ENCODE measurements at places on chromosomes 1 and 21.

DNA sequence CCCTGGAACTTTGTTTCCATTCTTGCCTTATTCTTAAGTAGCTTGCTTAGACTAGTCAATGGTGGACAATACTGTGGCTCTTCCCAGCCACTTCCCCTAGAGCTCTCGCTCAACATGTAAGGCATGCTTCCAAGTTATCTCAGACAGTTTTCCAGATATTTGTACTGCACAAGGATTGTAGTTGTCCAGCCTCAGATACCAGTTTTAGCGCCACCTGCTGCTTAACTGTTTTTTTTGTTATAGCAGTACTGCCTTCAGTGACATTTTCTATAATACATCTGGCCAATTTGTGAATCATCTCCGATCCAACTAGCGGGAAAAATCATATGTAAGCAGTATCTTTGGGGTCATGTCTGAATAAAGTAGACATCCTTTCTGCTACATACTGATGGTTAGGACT lies 346.7 kb upstream of the ADGRL4 start:
- no peak for DNase-seq

DNA sequence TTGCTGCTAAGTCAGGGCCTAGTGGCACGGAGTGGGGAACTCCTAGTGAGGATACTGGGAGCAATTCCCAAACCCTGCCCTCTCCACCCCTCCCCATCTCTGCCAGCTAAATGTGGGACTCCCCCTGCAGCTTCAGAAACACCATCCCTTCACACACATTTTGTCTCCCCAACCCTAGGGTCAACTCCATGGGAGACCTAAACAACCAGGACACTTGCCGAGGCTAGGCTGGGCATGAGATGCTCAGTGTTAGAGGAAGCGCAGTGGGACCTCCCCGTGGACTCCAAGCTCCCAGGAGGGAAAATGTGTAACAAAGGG lies 1.5 kb downstream of the RNF186 start:
- no peak for DNase-seq

GRCh38 chr1:212600980-212601379 lies 7.6 kb upstream of the ATF3 start:
- DNase-seq: no peak

DNA sequence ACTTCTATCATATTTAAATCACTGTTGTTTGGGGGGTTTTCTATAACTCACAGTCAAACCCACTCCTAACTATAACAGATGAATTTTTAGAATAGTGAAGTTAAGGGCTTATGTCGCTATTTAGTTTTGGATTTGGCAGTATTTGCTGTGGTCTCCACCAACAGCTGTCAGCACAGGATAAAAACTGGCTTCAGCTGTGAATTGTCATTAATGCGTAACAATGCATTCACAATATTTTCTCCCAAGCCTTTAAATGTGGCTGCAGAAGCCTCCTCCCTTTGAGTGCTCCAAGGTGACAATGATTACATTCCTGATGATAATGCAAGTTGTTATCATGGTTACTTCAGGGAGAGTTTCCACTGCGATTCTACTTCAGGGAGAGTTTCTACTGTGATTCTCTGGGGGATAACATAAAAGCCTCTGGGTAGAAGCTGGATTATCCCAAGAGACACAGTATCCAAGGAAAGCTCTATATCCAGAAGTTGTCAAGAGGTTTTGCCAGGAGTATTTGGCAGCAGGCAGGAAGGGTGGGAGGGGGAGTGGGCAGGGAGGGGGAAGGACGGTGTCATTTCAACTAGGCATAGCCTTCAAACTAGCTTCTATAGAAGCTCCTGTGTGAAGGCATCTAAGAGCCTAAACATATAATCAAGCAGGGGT lies 14.9 kb upstream of the SMIM12 start:
- no peak for DNase-seq

DNA sequence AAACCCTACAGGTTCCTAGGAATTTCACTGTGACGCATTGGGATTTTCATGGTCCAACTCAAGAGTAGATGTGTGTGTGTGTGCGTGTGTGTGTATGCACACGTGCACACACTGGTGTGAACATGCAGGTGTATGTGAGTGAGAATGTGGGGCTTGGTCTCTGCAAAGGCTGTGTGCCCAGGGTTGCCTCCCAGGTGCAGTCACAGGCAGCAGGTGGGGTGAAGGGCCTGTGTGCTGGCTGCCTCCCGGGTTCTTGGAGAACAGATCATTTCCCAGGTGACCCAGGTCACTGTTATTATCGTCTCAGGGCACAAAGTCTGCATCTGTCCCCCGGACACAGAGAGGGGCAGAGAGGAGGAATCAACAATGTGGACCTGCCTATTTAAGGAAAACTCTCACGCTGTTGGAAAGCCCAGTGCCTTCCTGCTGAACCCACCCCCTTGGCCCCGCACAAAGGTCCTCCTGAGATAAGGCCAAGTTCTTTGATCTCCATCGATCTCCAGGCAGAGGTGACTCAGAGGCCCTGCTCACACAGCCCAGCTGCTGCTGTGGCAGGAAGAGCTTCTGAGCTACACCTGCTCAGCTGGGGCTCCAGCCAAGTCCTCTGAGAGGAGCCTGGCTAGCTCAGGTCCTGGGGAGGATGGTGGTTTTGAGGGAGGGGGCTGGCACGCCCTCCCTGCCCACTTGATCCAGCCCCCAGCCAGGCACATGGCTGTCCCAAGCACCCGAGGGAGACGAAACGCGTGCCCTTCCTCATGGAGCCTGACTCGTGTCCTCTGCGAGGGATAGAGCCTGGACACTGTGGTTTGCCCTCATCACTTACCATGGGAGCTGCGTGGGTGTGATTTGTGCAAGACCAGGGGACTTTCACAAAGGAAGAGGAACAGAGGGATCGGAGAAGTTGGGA lies 134.0 kb upstream of the ARHGEF16 start:
- no peak for DNase-seq

- peak; percentile 85 for DNase-seq
These were observed 7.3 kb downstream of the F11R start for GRCh38 chr1:161013488-161014230.

GRCh38 chr1:69707103-69707502 lies 139.4 kb downstream of the LRRC7 start:
- no peak for DNase-seq

DNA sequence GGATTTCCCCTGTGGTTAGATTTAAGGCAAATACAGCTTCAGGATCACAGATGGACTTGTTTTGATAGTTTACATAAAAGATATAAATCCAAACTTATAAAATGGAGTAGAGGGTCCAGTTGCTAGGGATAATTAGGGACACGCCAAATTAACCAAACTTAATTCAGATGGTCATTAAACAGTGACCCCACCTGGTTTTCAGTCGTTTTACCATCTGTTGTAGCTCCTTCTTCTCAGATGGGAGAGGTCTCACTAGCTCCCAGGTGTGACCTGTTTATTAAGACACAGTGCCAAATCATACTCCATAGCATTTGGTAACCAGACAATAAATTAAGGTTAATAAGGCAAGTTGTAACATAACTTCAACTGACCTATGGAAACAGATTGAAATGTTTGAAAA lies 8.1 kb upstream of the GADD45A start:
- no peak for DNase-seq

DNA sequence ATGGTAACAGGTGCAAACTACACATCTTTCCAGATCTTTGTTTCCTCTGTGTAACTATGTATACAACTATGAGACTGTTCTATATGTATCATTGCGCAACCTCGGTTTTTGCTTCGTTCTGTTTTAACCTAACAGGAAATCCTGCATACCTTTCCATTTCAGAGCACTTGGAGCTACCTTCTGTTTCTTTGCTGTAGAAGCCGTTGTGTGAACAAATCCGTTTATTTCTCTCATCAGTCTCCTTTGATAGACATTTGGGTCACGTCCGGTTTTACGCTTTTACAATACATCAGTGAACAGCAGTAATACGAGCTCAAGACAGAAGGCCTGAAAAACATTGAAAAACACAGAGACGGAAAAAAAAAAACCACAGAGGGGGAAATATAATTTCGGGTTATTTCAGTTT lies 10.5 kb downstream of the ATP5IF1 start:
- DNase-seq: peak; percentile 67

DNA sequence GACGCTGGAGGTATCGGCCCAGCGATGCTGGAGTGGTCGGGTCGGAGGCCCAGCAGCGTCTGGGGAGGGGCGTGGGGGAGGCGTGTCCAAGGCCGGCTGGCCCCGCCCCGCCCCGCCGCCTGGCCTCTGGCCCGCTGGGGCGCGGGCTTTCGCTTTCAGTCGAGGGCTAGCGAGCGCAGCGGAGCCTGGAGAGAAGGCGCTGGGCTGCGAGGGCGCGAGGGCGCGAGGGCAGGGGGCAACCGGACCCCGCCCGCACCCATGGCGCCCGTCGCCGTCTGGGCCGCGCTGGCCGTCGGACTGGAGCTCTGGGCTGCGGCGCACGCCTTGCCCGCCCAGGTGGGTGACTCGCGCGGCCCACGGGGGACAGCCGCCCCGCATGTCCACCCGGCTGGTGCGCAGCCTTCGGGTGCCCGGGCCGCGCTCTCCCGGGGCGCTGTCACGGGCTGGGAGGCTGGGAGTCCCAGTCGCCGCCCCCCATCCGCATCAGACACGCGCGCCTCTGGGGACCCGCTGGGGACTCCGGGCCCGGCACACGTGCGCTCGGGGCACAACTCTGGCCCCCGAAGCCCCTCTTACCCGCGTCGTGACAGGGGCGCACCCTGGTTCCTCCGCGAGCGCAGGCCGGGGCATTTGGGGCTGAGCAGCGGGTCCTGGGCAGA lies at the start of gene TNFRSF1B:
Gene TNFRSF1B, plus strand, starts transcription at position 158 of the 659 bp plus-strand sequence. Its CDS starts 101 bp downstream, at position 259.
- DNase-seq: peak; percentile 85

GRCh38 chr1:204929487-204930154 lies 59.0 kb downstream of the NFASC start:
- no peak for DNase-seq

DNA sequence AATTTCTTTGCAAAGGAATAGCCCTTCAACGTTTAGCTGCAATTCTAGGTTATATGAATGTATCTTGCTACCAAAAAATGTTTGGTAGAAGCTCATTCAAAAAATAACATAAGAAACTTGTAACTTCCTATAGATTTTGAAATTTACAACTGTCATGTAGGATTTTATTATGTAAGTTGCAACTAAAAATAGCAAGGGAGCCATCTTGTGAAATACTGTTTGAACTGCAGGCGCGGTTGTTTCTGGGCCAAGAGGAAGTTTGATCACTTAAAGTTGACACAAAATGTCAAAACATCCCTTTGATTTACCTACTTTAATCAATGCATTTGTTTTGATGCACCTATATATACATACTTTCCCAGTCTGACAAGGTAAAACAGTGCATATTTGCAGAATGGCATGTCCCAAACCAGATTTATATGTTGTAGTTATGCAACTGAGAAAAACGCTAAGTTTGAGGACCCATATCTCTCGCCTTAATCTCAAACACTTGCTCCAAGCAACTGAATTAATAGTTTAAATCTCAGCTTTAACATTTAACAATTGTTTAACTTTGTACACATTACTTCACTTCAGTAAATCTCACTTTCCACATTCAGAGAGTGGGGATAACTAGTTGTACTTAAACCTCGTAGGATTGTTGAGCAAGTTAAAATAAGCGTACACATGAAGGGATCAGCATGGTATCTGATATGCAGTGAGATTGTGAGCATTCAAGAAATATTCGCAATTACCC lies 63.9 kb downstream of the KCNK2 start:
- no peak for DNase-seq

DNA sequence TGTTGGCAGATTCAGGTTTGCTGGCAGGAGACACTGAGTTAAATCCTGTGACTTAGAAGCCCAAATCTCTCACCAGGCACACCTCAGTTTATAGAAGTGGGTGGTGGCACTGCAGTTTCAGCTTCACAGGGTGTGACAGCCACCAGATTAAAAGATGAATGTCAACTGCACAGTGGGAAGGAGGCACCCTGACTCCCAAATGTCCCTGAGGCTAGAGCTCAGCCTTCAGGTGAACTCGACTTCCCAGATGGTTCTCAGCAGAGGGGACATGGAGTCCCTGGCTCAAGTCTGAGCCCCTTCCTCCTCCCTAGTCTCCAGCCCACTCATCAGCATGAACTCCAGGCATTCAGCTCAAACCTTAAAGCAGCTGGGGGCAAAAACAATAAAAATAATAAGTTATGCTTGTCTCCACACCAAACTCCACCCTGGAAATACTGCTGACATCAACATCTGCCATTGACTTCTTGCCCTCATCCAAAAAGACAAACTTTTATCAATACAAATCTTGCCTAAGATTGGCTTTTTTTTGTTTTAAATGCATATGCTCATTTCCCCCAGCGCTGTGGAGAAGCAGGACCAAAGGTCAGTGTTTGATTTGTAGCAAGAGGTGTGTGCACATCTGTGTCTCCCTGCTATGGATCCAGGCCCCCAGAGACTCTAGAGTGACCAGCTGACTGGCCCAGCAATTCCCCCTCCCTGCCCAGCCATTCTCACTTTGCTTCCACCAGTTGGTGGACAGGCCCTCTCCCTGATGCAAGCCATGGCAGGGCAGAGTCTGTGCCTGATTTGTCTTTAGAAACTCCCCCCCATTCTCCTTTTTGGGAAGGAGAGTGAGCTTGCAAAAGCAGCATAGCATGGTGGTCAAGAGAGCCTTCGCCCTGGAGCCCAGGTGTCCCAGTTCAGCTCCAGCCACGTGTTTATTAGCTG lies 18.5 kb upstream of the S100A7 start:
- DNase-seq: no peak

DNA sequence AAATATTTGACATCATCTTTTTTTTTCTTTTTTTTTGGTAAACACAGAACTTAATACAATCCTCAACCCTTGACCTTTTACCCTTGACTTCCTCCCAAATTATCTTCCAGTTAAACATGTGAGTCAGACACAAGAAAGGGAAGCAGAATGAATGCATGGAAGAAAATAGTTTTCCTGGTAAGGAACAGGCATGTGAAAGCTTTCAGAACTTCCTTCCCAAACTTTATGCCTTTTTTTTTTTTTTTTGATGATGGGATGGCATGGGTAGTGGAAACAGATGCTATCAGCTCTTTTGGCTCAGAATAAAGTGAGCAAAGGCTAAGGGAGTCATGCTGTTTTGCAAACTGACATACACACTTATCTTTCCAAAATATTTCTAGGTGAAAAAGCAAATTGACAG lies 1079.1 kb downstream of the TTLL7 start:
- no peak for DNase-seq

DNA sequence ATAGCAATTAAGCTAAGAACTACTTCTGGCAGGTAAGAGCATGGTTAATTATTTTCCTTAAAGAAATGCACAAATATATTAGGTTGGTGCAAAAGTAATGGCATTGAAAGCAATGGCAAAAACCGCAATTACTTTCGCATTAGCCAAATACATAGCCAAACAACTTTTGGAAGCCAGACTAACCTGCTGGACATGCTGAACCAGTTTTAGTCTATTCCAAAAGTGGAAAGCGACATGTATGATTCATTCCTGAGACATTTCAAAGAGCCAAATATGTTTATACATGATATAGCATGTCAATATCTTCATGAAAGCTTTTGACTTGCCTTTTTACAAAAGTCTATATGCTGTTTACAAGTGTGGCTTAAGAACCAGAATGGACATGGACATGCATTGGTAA lies 23.4 kb upstream of the DR1 start:
- no peak for DNase-seq

DNA sequence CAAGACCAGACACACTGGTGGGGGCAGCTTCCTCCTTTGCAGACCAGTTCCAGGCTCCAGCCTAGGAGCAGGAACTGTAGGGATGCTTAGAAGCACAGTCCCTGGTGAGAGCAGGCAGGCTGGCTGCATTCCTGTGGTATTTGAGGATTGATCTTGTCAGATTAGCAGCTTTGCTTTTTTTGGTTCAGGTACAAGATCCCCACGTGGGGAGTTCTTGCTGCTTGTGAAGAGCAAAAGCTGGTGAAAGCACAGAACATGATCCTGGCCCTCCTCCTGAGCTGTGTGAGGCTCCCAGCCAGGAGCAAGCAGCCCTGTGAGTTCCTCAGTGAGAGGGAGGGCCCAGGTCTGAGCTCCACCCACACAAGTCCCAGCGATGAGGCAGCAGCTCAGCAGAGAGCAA lies 75.3 kb upstream of the ARTN start:
- no peak for DNase-seq

- no peak for DNase-seq
These were observed 32.2 kb upstream of the CA6 start for GRCh38 chr1:8913457-8913856.
